ENCODE measurements at places on chromosomes 6 and 20.

DNA sequence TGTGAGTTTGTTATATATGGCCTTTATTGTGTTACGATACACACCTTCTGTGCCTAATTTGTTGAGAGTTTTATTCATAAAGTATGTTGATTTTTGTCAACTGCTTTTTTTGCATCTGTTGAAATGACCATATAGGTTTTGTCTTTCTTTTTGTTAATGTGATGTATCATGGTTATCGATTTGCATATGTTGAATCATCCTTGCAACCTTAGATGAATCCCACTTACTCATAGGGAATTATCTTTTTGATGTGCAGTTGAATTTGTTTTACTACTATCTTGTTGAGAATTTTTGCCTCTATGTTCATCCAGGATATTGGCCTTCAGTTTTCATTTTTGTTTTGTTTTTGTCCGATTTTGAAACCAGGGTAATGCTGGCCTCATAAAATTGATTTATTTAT, 45.7 kb upstream of the TPD52L1 start:
- DNase-seq: no peak

DNA sequence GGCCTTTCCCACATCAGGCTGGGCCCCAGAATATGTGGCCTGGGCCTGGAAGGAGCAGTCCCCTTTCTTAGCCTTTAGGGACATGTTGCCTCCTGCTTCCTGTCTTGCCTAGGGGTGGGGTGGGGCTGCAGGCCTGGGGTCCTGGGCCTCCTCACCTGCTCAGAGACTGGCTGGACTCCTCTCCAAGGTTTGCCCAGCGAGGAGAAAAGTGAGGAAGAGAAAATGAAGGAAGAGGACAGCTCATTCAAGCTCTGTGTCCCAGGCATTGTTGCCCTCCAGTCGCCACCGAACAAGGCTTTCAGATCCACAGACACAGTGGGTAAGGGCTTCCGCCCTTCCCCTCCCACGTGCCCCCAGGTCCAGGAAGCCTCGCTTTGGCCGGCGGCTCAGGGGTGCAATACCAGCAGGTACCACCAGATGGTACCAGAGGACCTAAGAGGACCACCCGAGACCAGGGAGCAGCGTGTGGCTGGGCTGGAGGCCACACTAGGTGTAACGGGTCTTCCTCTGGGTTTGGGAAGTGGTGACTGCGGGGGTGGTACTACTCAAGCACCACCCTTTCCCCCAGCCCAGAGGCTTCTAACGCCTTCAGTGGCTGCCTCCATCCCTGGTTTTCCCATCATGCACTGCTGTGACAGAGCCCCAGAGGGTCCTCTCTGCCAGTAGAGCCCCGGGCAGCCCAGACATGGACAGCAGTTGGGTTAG, 5.5 kb upstream of the BAK1 start:
- DNase-seq: peak; percentile 56

- DNase-seq: no peak
Observed at GRCh38 chr6:143691155-143691554, 13.4 kb downstream of the PHACTR2 start.

DNA sequence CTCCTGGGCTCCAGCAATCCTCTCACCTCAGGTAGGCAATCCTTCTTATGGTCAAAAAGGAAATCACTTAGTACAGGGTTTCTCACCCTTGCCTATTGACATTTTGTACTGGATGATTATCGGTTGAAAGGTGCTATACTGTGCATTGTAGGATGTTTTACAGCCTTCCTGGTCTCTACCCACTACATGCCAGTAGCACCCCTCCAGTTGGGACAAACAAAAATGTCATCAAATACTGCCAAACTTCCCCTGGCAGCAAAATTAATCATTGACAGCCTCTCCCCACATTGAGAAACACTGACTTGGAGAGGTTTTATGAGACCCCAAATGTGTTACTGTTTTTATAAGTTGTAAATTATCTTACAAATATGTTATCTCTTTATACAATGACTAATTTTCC, 368.1 kb downstream of the PKHD1 start:
- DNase-seq: no peak

- no peak for DNase-seq
Observed at GRCh38 chr6:87543696-87544473, 45.9 kb downstream of the RARS2 start.

DNA sequence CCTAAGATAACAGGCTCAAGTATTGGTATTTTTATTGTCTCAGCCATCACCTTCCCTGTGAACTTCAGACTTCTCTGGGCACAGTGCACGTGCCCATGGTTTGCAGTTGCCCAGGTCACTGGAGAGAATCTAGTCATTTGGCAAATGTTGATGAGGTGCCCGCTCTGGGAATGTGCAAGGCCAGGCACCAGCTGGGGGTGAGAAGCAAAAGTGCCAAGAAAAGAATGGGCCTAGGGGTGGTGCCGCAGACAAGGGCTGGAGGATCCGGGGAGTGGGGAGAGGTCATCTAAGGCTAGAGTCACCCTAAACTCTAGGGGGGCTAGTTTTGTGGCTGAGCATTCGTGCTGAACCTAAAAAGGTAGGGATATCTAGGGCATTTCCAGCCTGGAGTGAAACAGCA, 57.0 kb upstream of the VSTM2L start:
- no peak for DNase-seq

GRCh38 chr20:38187517-38187916, 22.4 kb upstream of the TGM2 start:
- no peak for DNase-seq

- DNase-seq: no peak
Observed at GRCh38 chr20:64253443-64253842, 2.1 kb upstream of the PCMTD2 start.

DNA sequence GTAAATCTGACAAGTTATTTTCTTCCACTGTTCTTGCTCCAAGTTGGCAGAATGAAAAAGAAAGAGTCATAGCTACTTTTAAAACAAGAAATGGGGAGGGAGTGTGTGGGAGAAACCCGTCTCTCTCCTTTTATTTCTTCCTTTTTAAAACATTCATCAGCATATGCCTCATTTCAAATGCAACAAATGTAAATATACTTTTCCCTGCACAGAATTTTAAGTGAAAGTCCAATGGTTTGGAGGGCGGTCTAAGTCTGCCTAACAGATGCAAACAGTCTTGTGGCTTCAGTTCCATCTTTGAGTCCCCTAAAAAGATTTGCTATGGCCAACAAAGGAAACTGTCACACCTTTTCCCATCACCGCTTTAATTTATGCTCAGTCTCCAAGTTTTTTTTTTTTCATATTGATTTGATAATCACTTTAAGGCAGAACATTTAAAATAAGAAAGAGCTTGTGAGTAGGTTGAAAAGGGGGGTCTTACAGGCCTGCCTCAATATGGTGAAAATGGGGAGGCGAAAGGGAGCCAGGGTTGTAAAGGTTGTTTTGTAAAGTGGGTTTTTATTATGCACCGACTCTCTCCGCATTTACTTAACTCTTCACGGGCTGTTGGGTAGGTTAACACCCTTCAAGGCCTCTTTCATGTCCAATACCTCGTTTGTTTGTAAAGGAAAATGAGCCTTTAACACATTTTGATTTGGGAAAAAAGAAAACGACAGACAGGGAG, 4.6 kb downstream of the TFAP2D start:
- DNase-seq: no peak

GRCh38 chr20:53480913-53481312, 112.7 kb downstream of the ZNF217 start:
- no peak for DNase-seq

DNA sequence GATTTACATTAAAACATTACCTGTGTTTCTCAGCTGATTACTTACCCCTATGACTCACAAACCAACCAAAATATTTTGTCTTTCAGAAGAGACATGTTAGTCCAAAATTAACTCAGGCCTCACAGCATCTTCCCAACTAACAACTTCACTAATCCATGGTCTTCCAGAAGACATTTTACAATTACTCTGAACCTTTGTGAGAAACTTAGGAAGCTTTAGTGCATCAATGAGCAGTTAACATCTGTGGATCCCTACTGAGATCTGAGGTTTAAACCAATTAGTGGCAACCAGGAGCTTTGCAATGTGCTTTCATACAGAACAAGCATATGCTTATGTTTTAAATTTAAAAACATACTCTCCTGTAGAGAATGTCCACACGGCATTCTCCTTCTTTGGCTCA, 269.7 kb downstream of the UBE3D start:
- no peak for DNase-seq

DNA sequence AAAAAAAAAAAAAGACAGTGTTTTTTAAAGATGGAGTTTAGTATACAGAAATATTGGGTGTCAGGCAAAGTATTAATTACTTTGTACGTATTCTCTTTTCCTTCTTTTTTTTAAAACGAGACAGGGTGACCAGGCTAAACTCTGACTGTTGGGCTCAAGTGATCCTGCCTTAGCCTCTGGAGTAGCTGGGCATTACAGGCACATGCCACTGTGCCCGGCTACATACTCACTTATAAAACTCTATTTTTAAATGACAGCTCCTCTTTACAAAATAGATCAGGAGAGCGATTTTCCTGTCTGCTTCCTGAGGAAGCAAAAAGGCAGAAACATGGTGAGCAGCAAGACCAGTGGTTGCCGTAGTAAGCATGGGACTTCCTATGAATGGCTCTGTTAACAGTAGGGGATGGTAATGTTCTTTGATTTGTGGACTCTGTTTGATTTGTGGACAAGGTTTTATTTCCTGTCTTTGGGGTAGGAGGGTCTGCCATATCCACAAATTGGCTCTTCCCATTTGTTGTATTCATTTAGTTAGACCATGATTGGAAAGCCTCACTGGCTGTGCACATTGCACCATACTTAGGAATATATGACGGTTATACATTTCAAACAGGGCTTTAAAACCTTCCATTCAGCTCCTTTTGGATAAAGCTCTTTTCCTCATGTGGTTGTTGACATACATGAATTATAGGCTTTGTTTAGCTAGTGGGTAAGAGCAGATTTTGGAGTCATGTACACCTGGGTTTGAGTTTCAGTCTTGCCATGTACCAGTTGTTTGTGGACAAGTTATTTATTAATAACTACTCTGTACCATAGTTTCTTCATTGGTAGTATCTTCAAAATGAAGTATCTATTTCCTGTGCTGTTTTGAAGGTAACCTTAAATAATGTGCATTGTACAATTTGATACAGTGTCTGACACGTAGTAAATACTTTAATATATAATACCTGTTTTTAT, 45.1 kb downstream of the PTPRA start:
- no peak for DNase-seq

DNA sequence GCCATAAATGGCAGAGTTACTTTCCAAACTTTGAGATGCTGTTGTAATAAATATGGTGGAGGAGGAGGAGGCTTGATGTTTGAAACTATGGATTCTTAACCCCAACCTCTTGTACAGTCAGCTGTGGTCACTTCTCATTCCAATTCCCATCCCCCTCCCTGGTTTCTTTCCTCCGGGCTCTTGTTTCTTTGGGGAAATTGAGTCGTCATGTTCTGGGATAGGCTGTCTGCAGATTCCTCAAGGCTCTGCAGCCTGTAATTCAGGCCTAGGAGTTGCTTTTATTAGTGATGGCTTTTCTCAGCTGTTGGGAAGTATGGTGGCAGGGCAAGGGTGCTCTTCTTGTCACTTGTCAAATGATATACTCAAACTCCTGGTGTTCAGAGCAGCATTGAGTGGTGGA, 2.6 kb downstream of the PTK7 start:
- no peak for DNase-seq

- no peak for DNase-seq
Observed at GRCh38 chr6:169810066-169810989, 58.9 kb downstream of the ERMARD start.

- no peak for DNase-seq
Observed at GRCh38 chr6:16244869-16245451, 6.6 kb downstream of the GMPR start.

DNA sequence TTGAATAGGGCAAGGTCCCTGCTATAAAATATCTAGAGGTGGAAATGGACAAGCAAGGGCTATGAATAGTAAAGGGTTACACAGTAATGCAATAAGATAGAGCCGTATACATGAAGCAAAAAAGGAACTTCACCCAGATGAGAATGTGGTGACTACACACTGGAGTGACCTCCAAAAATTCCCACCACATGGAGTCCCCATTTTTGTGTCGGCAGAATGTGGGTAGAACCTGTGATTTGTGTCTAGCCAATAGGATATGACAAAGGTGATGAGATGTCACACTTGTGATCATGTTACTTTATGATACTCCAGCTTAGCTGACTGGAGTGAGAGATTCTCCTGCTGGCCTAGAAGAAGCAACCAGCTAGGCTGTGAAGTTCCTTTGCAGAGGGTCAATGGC, 96.8 kb downstream of the SYNE1 start:
- DNase-seq: no peak

All from NCI-H1048 (cell line).